ENCODE measurements at places on chromosomes 12 and 14. TPM values are rescaled to one million over a fixed set of nuclear protein-coding genes. Genes with fewer than 3 reads are reported as not detected.

DNA sequence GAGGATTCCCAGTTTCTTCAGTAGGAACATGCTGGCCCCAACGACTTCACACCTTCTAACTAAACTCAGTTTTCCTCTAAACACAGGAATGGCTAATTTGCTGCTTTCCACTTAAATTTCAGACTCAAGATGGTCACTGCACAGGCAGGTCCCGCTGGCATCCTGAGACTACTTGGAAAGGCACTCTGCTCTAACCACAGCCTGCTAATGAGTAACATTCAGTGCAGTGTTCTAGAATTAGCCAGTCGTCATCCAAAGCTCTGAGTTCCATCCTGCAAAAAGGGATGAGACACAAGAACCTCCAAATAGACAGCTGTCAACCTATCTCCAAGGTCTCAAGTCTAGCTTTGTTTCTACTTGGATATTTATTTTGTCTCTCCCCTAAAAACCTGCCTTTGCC lies 6.0 kb downstream of the CCDC92 start:
- no peak overlapping the region for H3K4me3 ChIP-seq
- DNase-seq, result no peak
- H3K27me3 ChIP-seq, result no peaks in the 10 kb centered on the region
- no peak overlapping the region for H3K27ac ChIP-seq

SYCP3 gene
- not detected for total RNA-seq

DNA sequence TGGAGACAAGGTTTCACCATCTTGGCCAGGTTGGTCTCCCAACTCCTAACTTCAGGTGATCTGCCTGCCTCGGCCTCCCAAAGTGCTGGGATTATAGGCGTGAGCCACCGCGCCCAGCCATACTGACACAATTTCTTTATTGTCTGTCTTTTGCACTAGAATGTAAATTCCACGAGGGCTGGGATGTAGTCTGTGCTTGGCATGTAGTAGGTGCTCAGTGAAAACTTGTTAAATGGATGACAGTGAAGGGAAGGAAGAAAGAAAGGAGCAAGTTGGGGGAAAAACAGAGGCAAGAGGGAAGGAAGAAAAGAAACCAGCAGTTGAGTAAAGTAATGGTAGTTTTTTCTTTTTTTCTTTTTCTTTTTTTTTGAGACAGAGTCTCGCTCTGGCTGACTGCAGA lies 53.1 kb downstream of the LIMA1 start:
- no peaks in the 10 kb centered on the region for H3K27me3 ChIP-seq
- H3K4me1 ChIP-seq, result no peaks in the 10 kb centered on the region
- H3K4me3 ChIP-seq, result no peak overlapping the region
- no peak for DNase-seq
- H3K27ac ChIP-seq, result no peak overlapping the region
- no peaks in the 10 kb centered on the region for H3K36me3 ChIP-seq

- H3K4me1 ChIP-seq, result peaks cover 13% of the 10 kb centered on the region
- H3K27ac ChIP-seq, result no peak overlapping the region
- no peak for DNase-seq
- H3K4me3 ChIP-seq, result no peak overlapping the region
- H3K27me3 ChIP-seq, result no peaks in the 10 kb centered on the region
Measured at GRCh38 chr12:54432815-54433164, 13.7 kb upstream of the ITGA5 start.

Measured in HepG2 (cell line).